Stimulated activated CD4-positive, alpha-beta T cell treated with anti-CD3 and anti-CD28 coated beads, Interleukin-15, amount 100 ng/mL, for 48 hours (primary cell): ENCODE measurements at places on chromosomes 7 and 10.

DNA sequence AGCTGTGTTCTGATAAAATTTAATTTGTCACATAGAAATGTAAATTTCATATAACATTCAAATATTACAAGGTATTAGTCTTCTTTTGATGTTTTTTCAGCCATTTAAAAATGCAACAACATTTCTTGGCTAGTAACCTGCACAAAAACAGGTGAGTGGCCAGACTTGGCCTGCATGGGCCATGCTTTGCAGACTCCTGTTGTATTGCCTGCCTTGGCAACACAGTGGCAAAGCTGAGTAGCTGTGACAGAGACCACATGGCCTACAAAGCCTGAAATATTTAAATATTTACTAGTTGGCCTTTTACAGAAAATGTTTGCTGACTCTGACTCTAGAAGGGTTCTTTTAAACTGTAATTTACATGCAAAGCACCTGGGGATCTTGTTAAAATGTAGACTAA is 13.5 kb upstream of the TBX20 start:
- DNase-seq: no peak

GRCh38 chr7:26178272-26178960 is 22.1 kb downstream of the HNRNPA2B1 start:
- no peak for DNase-seq

GRCh38 chr7:50266635-50267386 is 37.7 kb upstream of the IKZF1 start:
- DNase-seq: peak; percentile 69

GRCh38 chr10:84581976-84582375 is 253.6 kb downstream of the CCSER2 start:
- no peak for DNase-seq

- no peak for DNase-seq
Observed at GRCh38 chr7:91865511-91865910, 15.0 kb downstream of the MTERF1 start.

GRCh38 chr10:73650537-73651331 is 5.1 kb downstream of the SYNPO2L start:
- no peak for DNase-seq

DNA sequence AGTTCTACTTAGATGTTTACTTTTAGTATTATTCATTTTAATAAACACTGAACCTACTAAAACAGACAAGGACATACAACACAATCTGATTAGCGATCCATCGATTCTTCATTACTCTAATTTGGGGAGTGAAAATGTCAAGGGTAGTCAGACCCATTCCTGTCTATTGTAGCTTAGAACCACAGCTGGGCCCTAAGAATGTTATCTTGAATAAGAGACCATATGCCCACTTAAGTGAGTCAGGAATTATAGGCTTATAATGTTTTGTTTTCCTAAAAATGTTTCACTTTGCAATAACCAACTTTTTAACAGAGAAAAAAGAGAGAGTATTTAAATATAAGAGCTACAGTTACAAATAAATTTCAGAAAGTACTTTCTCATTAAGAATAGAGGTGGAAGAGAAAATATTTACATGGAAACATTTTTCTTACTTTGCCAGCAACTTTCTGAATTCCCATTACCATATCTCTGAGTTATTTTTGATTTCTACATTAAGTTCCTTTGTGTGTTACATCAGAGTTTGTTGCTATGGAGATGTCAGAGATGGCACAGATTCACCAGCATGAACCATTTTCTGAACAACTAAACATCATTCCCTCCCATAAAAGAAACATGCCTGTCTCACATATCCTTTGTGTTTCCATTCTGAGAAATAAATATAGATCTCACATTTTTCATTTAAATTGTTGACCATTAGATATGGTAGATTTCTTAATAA is 75.4 kb upstream of the SLC13A1 start:
- DNase-seq: no peak

- no peak for DNase-seq
Observed at GRCh38 chr10:59864141-59864962, 42.0 kb downstream of the CCDC6 start.

DNA sequence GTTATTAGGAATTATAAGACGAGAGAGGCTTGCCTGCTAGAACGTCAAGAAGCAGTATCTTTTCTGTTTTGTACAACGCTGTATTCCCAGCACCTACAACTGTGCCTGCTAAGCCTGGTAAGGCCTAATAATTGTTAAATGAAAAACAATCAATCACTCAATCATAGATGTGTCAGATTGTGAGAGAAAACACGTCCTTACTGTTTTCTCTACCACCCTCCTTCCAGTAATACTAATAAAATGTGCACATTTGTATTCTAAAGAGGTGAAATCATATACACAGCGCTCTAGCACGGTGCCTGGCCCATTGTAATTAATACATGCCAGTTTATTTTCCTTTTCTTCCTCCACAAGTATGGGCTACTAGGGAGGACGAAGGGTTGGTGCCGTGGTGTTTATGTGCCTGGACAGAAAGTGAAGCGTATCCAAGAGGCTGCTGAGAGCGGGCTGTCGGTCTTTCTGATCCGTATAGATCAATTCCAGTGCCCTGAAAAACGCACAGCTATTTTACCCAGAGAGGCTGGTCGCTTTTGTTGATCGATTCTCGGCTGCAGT is 1.5 kb upstream of the AUTS2 start:
- DNase-seq: no peak
